Muscle of leg (tissue), 16 donors: ENCODE measurements at places on chromosomes 2 and 18. TPM values are rescaled to one million over a fixed set of nuclear protein-coding genes. Genes with fewer than 3 reads are reported as not detected.
A peak's percentile ranks its signal among the peaks of the same experiment; 100 is the strongest.

DNA sequence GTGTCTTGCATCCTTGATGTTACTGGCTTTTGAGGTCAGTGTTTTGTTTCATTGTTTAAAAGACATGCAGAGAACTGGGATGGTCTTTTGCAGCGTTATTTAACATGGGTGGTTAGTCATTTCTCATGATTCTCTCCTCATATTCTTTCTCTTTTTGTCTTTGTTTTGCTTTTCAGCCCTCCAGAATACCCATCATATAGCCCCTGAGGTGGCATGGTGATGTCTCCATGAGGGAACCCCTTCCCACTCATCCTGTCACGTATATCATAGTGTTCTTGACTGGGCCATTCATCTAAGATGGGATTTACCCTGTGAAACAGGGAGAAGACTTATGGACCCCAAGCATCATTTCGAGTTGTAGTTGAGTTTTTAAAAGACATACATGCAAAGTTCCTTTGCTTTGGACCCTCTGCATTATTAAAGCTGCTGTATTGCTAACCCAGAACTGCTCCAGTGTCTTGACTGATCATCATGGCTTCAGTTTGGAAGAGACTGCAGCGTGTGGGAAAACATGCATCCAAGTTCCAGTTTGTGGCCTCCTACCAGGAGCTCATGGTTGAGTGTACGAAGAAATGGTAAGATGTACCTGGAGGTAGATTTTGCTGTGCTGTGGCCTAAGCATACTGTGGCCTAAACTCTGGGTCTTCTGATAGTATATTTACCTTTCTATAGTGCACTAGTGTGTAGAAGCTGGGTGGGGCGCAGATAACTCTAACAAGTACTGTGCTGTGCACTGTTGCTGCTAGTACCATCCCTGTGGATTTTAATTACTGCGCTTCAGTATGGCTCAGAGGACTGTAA lies 1.4 kb downstream of the EHBP1 start:
- DNase-seq = peak; percentile 9

Gene TRIM54
- 56.0 TPM for total RNA-seq

GRCh38 chr2:224111576-224111975 lies 72.5 kb upstream of the SERPINE2 start:
- DNase-seq = no peak

GRCh38 chr18:78156466-78156865 lies 823.2 kb upstream of the SALL3 start:
- no peak for DNase-seq

Gene BOLL
- 0.62 TPM for total RNA-seq

- DNase-seq = peak; percentile 64
These were observed 52.5 kb upstream of the MCFD2 start for GRCh38 chr2:46967990-46968647.

DNA sequence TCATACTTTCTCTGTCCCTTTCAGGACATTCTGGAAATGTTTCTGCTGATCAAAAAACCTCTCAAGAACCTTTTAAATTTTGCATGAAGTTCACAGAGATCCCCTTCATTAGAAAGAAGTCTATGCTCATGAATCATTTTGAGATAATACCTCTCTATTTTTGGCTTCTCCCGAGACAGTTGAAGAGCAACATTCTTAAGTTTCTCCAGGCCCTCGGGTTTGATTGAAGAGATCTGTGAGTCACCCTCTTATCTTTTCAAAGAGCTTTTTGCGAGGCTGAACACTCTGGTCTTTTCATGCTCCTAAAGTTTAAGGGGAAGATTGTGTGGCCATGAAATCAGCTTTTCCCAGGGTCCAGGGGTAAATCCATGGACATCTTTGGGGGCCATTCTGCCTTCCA lies 354.2 kb downstream of the FBXO15 start:
- DNase-seq = no peak

DNA sequence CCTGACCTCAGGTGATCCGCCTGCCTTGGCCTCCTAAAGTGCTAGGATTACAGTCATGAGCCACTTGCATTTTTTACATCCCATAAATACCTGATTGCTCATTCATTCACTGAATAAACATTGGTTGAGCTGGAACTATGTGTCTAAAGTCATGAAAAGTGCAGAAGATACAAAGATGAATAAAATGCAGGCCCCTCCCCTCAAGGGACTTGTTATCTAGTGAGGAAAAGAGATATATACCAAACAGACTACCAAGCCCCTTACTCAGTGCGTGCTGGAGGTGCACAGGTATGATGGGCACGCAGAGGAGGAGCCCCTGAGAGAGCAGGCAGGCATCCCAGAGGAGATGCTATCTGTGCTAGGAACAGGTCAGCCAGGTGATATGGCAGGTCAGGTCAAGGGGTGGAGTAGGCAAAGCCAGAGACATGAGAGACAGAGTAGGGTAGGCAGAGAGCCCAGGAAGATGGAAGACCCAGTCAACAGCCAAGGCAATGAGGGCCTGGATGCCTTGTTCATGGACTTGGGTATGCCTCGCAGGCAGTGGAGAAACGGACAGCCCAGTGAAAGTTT lies 7.7 kb downstream of the FHL2 start:
- DNase-seq = no peak
